ENCODE measurements at places on chromosomes 2 and 18.

DNA sequence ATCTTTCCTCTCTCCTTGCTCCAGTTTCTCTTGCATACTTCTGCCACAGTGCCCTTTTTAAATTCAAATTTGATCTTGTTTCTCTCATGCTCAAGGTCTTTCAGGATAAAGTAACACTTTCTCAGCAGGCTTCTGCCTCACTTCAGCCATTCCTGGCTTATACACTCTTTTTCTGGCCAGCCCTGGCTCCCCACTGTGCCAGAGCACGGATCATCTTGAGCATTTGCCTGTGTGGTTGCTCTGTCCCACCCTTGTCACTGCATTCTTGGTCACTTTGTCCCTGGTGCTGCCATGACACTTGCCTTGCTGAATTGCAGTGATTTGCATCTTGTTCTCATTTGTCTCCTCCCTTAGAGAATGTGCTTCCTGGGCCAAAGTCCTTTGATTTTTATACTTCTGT lies 634.3 kb downstream of the TMEM182 start:
- DNase-seq = no peak

GRCh38 chr18:79769698-79770500 lies 27.8 kb upstream of the KCNG2 start:
- DNase-seq = no peak

DNA sequence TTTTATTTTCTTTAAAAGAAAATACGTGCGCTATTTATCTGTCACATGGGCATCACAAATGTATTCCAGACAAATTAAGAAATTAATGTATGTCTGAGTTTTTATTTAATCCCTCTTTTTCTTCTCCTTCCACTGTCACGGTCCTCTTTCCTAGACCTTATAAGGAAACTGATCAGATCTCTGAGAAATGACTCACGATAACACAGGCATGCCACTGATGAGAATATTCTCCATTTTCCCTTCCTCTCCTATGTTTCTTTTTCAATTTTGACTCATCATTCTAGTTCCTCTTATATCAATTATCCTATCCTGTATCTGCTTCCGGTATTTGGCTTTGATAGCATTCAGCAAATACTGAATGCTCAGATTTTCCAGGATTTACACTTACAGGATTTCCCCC lies 121.8 kb downstream of the DSC3 start:
- no peak for DNase-seq

- DNase-seq = no peak
Observed at GRCh38 chr2:208172125-208172524, 8.7 kb upstream of the CRYGA start.

GRCh38 chr2:197877038-197877437 lies 72.6 kb downstream of the PLCL1 start:
- DNase-seq = no peak

DNA sequence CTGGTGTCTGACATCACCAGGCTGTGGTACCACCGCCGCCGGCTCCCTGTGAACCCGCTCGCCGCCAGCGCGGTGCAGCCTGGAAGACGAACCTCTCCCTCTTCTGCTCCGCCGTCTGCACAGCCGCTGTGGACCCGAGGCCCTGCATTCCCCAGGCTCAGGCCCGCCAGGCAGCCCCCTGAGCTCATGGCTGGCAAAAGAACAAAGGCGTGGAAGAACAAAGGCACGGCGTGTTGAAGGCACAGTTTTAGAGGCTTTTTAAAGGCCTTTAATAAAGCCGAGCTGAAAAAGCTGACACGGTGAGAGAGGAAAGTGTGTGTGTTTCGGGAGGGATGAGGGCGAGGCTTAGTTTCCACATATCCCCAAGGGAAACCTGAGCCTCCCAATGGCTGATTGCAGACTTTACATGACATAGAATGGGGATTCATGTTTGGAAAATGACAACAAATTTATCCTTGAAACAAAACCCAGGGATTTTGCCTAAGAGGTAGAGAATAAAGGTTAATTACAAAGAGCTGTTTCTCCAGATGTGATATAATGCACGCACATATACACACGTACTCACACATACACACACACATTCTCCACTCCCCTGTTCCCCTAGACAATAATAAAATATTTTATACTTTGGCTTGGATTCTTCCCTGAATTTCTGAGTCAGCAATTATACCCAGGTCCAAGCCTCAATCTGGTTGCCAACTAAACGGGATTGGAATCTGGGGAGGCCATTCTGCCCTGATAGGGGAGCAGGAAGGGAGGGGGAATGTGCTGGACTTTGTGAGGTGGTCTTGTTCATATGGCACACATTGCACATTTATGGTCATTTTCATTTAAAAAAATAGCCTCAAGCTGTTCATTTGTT lies 39.7 kb downstream of the RFX8 start:
- DNase-seq = no peak

- DNase-seq = no peak
Observed at GRCh38 chr2:239225371-239225851, 175.4 kb downstream of the HDAC4 start.

DNA sequence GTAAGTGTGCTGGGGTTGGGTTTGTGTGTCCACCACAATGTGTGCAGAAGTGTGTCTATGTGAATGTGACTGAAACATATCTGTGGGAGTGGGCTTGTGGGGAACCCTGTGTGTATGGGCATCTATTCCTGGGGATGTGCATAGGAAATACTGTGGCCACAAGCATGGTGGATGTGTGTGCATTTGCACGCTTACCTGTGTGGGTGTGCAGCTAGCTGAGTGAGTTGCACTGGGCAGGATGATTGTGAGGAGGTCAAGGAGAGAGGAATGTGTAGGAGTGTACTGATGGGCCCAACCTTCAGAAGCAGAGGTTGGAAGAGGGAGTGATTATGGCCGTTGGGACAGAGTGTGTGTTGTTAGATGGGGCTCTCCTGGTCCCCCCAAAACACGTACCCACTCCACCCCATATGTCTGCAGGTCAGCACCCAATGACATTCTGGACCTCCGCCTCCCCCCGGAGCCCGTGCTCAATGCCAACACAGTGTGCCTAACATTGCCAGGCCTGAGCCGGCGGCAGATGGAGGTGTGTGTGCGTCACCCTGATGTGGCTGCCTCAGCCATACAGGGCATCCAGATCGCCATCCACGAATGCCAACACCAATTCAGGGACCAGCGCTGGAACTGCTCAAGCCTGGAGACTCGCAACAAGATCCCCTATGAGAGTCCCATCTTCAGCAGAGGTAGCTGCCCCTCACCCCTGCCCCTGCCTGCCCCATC lies 1.2 kb downstream of the WNT10A start:
- DNase-seq = no peak

- DNase-seq = peak; percentile 79
Observed at GRCh38 chr2:55155764-55156281, 76.3 kb downstream of the CLHC1 start.

DNA sequence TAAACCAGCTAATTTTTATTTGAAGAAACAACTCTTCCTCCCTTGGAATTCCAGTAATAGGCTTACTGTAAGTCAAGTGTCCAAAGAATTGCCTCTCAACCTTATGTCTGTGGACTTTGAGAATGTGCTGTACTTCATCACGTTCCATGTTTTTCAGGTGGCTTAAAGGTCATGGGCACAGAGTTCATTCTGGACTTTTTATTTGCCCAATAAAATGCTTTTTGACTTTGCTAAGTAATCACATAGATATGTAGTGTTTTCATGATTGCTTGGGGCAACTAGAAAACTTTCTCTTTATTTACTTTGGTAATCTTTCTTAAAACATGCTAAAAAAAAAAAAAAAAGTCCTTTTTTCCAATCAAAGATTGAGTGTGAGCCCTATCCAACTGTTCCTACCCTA lies 10.4 kb upstream of the DNAH7 start:
- DNase-seq = peak; percentile 38

DNA sequence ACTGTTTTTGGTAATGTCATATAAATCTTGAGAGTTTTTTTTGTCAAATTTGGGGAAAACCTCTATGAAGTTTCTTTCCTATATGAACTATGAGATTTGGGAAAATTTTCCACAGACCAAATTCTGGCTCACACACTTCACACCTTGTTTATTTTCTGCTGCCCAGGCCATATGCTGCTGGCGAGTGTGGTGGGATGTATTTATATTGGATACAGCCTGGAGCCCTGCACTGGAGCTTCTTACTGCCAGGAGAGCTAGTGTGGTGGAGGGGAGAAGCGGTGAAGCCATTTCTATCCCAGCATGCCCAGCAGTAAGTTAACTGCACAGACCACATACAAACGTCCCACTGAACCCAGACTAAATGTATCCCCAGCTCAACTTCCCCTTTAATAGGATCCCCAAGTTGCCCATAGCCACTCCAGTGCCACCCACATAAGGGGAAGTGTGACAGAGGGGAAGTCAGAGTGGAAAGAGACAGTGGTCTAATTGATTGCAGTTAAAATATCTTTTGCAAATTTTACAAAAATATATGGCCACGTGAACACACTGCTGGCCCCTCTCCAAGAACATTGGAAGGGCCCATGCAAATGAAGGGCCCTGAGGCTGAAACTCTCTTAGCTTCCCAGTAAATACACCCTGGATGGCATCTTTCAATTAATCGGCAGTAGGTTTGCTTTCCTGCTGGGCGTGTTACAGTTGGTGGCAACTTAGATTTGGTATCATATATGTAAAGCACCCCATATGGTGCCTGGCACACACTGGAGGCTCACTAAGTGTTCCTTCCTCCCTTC lies 146.6 kb upstream of the ITGA6 start:
- DNase-seq = no peak

DNA sequence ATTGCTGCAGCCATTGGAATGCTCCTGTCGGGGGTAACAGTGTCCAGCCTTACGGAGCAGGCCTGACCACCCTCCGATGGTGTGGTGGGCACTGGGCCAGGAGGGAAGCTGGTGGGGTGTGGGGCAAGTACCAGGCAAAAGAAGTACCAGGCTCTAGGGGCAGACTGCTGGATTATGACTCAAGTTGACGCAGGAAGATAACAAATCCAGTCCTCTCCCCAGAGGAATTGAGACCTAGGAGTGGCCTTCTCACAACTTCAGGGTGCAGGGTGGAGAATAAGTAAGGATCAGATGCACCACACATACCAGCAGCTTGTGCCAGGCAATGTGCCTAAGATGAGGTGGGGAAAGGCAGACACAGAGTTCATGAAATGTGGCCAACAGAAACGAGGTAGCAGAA lies 37.9 kb downstream of the SEMA4F start:
- no peak for DNase-seq

GRCh38 chr2:168182550-168183249 lies 64.7 kb downstream of the STK39 start:
- DNase-seq = peak; percentile 88

DNA sequence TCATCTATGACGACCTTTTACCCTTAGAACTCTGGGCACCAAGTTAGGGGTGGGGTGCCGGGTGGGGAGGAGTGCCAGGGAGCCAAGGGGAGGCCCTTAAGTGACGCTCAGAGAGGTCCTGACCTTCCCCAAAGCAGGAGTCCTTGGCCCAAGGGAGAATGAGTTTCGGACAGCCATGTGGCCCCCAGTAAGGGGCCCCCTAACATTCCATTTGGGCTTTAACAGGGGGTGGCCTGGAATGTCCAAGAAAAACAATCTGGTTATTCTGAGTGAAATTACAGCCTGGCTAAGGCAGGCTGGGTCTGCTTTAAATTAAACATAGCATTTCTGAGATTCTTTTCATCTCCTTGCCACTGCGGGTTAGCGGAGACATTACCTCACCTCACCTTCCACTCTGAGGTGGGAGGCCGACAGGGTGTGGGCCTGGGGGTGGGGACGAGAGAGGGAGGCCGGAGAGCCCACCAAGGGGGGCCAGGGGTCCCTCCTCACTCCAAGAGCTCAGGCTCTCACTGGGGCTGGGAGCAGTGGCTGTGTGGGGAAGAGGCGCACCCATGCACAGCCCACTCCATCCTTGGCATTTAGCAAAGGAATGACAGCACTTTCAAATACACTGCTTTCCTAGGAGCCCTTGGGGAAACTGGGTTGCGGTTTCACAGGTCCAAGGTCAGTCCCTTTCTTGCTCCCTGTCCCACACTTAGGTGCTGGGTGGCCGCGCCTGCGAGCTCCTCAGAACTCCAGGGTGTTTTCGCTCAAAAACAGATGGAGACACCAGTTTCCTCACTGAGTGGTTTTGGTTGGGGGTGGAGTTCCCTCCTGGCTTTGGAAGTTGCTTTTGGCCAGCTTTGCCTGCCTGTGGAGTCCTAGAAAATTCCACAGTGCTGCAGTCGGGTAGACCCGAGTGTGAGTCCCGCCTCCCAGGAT lies 107.4 kb downstream of the POLR1A start:
- no peak for DNase-seq

DNA sequence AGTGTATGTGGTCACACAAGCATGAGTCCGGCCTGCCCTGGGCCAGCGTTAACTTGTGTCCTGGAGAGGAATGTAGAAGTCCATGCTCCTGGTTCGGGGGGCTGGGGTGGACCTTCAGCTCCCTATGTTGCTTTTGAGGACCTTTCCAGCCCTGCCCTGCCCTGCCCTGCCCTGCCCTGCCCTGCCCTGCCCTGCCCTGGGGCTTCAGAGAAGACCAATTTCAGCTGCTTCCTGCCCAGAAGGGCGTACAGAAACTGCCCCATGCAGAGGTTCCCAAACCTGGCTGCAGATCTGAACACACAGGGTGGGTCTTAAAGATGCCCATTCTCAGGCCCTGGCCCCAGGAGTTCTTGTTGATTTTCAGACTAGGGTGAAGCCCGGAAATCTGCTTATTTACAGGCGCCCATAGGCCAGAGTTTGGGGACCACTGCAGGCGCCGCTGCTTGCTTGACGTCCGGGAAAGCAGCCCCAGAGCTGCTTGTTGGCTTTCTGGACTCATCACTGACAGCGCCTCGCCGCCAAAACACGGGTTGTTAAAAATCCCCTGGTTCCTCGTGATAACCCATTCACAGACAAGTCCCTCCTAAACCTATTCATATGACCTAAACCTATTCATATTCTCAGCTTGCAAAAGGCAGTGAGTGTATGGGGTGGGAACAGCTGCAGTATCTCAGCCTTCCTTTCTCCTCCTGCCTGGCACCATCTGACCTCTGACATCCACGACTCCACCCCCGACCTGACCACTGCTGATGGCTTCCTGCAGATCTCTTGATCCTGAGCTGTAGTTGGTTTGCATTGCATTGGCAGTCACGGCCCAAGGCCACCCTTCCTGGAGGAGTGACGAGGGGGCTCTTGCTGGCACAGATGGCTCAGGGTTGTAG lies 198.3 kb downstream of the GLI2 start:
- no peak for DNase-seq

DNA sequence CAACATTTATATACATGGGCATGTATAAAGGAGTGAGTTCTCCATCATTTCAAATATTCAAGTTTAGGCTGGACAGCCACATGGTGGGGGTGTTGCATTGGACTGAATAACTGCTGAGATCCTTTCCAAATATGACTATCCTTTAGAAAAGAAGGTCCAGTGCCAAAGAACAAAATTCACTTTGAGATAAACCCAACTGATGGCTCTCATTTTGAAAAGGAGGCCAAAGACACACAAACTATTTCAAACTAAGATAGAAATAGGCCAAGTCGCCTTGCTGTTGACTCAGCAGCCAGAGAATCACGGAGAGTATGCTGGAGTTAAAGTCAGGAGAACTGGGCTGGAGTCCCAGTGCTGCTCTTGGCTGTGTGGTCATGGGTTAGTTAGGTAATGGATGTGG lies 204.5 kb upstream of the LRATD1 start:
- no peak for DNase-seq

GRCh38 chr18:13225261-13225660 lies 6.7 kb downstream of the LDLRAD4 start:
- DNase-seq = no peak
